Activated naive CD8-positive, alpha-beta T cell treated with anti-CD3 and anti-CD28 coated beads, Interleukin-2, amount 10 ng/mL, durations not matched to agents 7 days and 5 days (primary cell): ENCODE measurements at places on chromosomes 6 and 20. TPM values are rescaled to one million over a fixed set of nuclear protein-coding genes. Genes with fewer than 3 reads are reported as not detected.

GRCh38 chr6:137813308-137813970 lies 53.6 kb upstream of the TNFAIP3 start:
- DNase-seq: no peak

Gene C6orf15
- not detected for total RNA-seq

GRCh38 chr6:20572940-20573339 lies 38.7 kb downstream of the CDKAL1 start:
- DNase-seq: no peak

GRCh38 chr20:36030149-36030548 lies 61.8 kb downstream of the CNBD2 start:
- DNase-seq: no peak
